Liver (tissue), 10 donors: ENCODE measurements at places on chromosomes 11 and 22. TPM values are rescaled to one million over a fixed set of nuclear protein-coding genes. Genes with fewer than 3 reads are reported as not detected.

DNA sequence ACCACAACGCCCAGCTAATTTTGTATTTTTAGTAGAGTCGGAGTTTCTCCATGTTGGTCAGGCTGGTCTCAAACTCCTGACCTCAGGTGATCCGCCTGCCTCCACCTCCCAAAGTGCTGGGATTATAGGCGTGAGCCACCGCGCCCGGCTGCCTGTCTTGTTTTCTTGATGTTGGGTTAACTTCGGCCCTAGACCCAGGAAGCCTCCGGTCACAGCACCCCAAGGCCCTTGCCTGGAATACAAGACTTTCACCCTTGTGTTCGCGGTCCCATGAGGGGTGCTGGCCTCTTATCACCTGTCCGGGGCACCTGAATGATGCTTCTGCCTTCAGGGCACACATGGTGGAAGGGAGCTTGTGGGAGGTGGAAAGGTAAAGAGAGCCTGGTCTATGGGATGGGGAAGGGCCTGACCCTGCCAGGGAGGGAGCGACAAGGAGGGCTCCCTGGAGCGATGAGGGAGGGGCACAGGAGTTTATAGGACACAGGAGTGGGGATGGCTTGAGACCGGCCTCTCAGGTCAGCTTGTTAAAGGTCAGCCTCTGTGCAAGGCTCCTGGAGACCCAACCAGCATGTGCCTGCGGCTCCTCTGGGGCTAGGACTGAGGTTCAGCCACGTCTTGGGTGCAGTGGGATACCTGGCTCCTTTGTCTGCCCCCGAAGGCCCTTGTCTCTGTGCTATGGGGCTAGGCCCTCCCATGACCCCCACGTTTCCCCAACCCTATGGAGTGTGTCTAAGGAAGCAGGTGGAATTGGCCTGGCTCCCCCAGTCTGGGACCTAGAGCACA is 34.7 kb upstream of the GRAMD4 start:
- DNase-seq = no peak

DNA sequence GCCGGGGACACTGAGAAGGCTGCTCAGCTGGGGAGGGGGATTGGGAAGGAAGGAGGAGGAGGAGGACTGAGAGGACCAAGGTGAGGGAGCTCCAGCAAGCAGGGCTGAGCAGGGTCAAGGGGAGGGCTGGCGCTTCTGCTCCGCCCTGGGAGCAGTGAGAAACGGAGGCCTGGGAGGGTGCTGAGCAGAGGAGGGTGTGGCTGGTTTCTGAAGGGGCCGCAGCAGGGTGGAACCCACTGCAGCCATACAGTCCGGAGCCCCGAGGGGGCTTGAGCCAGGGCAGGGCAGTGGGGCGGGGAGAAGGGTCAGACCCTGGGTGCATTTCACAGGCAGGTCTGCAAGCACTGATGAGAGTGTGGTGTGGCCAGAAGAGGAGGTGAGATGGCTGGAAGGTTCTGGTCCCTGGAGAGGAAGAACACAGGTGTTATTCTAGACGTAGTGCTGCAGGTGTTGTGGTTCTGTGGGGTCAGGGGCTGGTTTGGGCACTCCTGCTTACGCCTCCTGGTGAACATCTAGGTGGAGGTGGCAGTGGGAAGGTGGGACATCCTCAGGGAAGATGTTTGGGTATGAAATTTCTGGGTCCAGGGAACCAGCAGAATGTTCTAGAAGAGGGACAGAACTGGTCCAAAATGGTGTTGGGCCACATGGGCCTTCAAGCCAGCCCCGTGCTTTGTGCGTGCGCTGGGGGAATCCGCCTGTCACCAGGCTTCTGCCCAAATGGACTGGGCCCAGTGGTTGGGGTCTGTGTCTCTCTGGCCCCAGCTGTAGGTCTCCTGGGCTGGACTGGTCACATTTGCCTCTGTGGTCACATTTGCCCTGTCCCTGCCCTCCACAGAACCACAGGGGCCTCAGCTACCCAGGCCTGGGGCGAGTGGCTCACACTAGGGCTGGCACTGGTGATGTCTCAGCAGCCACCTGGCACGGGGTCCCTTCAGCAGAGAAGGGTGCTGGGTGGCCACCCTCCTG is 714.7 kb downstream of the BRD1 start:
- DNase-seq = no peak

GRCh38 chr11:17598700-17599459 is 51.8 kb downstream of the OTOG start:
- peak; percentile 77 for DNase-seq

- DNase-seq = no peak
These were observed 1.5 kb downstream of the HBD start for GRCh38 chr11:5232821-5233220.

- DNase-seq = peak; percentile 71
These were observed 21.6 kb downstream of the MGAT3 start for GRCh38 chr22:39478441-39478850.

DNA sequence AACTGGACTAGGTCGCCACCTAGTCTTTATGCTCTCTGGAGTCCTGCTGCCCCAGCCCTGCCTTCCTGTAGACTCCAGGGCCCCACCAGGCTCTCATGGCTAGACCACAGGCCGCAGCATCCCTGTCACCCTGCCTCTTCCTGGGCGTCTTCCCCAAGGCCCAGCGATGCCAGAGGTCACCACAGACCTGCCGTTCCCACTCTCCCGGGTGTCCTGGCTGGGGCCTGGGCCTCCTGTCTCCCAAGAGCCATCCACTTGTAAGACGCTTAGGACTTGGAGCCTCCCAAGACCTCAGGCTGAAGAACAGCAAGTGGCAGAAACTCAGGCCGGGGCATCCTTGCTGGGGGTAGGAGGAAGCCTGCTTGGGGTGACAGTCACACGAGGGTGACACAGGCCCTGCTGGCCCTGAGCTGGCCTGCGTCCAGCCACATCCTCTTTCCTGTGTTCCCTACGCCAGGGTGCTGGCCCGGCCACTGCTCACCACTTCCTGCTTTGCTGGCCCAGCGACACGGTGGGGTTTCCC is 2.0 kb upstream of the TCIRG1 start:
- no peak for DNase-seq

DNA sequence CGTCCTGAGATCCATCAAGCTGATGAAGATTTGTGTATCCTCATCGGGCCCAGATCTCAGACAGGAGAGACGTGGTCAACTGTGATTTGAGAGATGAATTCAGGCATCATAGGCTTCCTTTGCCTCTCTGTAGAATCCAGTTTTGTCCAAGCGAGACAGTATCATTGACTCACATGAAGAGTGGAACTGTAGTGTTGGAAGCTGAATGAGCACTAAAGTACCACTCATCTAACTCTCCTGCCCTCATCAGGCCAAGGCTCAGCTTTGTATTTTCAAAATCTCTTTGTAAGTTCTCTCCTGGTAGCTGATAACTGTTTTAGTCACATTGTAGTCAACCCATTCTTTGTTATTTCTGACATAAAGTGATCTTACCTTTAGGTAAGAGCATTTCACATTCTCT is 85.1 kb downstream of the KIRREL3 start:
- no peak for DNase-seq

DNA sequence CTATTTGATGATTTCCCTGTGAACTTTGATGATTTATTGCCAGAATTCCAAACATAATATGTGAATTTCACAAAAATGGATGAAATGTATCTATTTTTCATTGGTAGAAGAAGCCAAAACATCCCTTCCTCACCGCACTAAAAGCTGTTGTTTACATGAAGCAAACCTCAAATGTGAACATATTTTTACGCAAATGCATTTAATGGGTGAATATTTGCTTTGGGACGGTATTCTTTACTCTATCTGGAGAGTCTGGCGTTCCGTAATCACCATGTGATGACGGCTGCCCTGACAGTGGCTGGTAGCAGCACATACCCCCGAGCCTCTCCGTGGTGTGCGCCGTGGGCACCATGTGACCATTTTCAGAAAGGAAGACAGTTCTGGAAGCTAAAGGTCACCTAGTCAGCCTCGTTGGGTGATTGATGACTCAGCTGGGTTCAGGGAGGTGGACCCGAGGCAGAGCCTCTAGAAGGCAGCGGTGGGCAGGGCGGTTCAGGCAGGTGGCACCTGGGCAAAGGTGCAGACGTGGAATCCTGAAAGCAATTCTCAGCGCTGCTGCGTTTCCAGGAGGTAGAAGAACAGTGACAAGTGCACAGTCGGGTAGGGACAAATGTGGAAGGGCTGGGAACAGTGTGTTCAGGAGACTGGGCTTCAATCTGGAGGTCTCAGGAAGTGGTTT is 45.3 kb downstream of the PPARA start:
- DNase-seq = no peak

GRCh38 chr11:34155057-34155756 is 49.8 kb downstream of the NAT10 start:
- DNase-seq = no peak

DNA sequence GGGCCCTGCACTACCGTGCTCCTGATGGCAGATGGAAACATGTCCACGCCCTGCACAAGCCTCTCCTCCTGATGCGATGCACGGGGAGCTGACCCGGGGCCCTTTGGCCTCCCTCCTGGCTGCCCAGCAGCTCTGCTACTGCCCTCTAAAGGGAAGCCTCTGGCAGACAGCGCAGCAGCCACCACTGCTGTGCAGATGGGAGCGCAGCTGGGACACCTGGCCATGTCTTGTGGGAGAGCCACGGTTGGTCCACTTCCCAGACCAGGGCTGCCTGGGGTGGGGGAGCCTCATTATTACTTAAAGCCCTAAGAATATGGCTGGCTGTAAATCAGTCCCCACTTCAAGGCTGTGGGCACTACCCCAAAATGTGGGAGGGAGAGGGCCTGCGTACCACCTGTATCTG is 38.3 kb downstream of the TBX1 start:
- DNase-seq = no peak

- peak; percentile 36 for DNase-seq
These were observed 12.0 kb downstream of the STIM1 start for GRCh38 chr11:3867209-3868091.

- DNase-seq = no peak
These were observed 15.2 kb downstream of the POLR3H start for GRCh38 chr22:41528938-41529561.

DNA sequence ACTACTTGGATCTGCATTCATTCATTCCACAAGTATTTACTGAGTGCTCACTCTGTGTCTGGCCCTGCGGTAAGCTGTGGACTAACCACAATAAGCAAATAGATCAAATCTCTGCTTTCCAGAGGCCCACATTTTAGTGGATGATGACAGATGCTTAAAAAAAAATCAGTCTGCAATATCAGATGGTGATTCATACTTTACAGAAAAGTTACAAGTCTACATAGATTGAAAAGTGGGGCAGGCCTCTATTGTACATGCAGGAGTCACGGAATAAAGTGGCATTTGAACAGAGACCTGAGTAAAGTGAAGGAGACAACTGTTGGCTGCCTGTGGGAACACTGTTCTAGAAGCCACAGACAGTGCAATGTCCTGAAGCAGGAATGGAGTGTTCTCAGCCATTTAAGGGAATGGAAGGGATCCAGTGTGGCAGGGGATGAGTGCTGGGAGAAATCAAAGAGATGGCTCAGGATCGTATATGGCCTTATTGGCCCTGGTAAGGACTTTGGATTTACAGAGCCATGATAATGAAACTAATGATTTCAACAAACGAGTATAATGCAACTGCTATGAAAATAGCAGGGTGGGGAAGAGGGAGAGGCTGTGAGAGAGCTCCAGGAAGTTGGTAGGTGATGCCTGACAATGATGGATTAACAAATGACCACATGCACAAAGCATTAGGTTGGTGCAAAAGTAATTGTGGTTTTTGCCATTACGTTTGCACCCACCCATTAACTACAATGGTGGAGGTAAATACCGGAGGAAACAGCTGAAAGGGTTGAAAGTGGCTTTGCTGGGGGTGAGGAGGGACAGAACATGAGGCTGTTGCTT is 31.1 kb downstream of the TMEM45B start:
- DNase-seq = no peak

DNA sequence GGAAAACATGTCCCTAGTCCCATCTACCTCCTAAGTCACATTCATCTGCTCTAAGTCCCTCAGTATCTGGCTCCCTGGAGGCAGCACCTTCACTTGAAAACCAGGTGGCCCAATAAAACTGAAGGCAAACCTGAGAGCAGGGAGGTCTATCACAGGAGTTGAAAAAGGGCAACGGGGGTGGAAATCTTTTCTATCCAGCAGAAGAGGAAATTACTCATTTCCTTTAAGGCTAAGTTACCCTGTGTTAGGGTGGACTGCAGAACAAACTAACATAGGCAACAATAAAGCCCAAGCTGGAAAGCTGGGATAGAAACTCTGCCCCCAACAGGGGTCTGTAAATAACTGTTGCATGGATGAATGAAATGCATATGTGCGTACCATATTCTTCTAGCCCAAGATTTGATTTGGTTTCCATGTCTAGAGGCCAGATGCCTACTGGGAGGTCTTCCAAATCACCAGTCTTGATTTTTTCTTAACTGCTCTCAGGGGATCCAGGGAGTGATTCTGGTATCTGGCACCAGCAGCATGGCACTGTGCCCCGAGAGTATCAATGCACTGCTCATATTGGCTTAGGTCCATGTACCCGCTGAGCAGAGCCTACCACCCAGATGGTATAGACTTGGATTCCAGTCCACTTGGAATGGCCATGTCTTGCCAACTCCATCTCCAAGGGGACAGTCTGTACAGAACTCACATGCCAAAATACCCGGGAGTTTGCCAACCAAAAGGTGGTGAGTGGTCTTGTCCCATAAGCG is 350.0 kb upstream of the NCAM1 start:
- DNase-seq = no peak

DNA sequence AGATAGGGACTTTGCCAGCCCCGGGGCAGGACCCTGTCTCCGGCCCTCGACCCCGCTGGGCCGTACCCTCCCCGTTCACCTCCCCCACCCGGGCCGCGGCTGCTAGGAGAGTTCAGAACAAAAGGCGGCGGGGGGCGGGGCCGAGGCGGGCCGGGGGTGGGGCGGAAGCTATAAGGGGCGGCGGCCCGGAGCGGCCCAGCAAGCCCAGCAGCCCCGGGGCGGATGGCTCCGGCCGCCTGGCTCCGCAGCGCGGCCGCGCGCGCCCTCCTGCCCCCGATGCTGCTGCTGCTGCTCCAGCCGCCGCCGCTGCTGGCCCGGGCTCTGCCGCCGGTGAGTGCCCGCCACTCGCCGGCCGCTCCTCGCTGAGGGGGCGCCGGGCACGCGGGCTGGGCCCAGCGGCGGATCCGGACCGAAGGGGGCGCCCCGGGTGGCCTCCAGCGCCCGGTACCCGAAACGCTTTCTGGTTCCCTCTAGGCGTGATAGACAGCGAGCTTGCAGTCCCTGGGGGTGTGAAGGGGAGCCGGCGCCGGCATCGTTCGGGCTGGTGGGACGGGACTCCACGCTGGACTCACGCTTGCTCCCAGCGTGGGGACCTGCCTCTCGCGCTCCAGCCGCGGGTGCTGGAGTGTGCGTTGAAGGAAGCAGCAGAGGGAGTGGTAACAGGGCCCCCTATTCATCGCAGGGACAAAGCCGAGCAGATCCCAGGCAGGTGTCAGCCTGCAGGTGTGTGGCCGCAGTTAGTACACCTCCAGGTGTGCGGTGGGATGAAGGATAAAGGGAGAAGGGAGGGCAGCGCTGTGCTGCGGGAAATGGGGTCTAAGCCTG is at the start of gene MMP11:
Gene MMP11 (plus strand): TSS at position 201 of the 825 bp plus-strand sequence. CDS start 22 bp downstream, at position 223.
- peak; percentile 75 for DNase-seq

GRCh38 chr11:41499429-41499828 is 40.0 kb upstream of the LRRC4C start:
- DNase-seq = no peak

GRCh38 chr11:65317025-65317786 is 2.5 kb downstream of the CDC42EP2 start:
- DNase-seq = no peak

Gene MCAM
- 8.4 TPM for total RNA-seq

Gene PKDREJ
- total RNA-seq = 0.05 TPM

Gene BRSK2
- total RNA-seq = 0.05 TPM

Gene BCR
- 35.6 TPM for total RNA-seq

Gene TRPM5
- not detected for total RNA-seq

Gene TESMIN
- 0.42 TPM for total RNA-seq

Gene CCDC81
- total RNA-seq = 0.67 TPM

Gene DLG2
- 5.5 TPM for total RNA-seq
